ENCODE measurements at places on chromosomes 16 and 17.

DNA sequence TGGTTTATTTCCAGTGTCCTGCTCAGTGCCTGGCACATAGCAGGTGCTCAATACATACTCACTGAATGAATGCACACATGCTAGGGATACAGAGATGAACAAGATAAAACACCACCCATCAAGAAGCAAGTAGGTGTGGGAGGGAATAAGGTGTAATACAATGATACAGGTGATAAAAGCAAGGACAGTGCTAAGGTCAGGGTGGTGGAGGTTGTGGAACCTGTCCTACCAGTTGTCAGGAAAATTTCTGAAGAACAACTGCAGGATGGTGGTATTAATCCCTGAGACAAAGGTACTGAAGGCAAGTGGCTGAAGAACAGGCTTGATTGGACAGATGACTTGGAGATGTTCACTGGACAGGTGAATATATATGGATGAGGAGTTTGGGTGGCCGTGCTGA is 1.8 kb downstream of the KNOP1 start:
- no peak for DNase-seq

- DNase-seq = no peak
Measured at GRCh38 chr17:36544044-36544306, 744 bp upstream of the GGNBP2 start.

DNA sequence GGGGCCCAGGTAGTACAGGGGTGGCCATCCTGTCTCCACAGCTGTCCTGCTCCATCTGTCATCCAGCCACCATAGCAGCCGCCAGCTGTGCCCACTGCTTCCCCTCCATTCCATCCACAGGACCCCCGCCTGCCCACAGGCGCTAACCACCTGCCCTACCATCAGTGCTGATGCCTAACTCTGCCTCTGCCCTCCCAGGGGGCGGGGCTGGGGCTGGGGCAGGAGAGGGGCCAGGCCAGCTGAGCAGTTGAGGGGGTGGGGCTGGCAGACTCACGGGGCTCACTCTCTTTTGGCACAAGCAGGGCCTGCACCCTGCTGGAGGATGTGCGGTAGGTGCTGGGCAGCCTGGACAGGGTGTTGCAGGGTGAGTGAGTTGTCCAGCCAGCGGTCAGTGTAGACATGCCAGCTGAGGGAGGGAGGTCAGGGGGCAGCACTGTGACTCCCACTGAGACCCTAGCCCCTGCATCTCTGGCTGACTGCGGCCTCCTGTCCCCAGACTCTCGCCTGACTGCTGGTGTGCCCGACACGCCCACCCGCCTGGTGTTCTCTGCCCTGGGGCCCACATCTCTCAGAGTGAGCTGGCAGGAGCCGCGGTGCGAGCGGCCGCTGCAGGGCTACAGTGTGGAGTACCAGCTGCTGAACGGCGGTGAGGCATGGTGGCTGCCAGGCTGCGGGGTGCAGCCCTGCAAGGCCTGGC is 9.6 kb downstream of the GALK1 start:
- DNase-seq = no peak

- DNase-seq = no peak
Measured at GRCh38 chr17:31738996-31739699, 119.9 kb downstream of the COPRS start.
